ENCODE measurements at places on chromosomes 1 and 21. TPM values are rescaled to one million over a fixed set of nuclear protein-coding genes. Genes with fewer than 3 reads are reported as not detected.

Gene C1orf87
- 4.4 TPM for polyA plus RNA-seq

Gene MSH4
- 0.16 TPM for polyA plus RNA-seq

Gene ZFP69B
- 0.64 TPM for polyA plus RNA-seq

Gene EDN2
- polyA plus RNA-seq = not detected

Gene BSND
- not detected for polyA plus RNA-seq

Gene SH2D5
- polyA plus RNA-seq = 0.15 TPM

Gene LCE3D
- polyA plus RNA-seq = not detected

Gene TOMM20
- polyA plus RNA-seq = 120 TPM

Gene VANGL2
- 8.1 TPM for polyA plus RNA-seq

Gene OR2L13
- 0.04 TPM for polyA plus RNA-seq

Gene AJAP1
- polyA plus RNA-seq = 1.5 TPM

Gene FCRL4
- not detected for polyA plus RNA-seq

Gene CHRNB2
- 0.04 TPM for polyA plus RNA-seq

Gene SYPL2
- 5.1 TPM for polyA plus RNA-seq

Gene PPFIA4
- polyA plus RNA-seq = 0.35 TPM

Gene GOLT1A
- not detected for polyA plus RNA-seq

Gene AGMAT
- polyA plus RNA-seq = 0.08 TPM

Gene FMO5
- polyA plus RNA-seq = 3.0 TPM

Gene MYBPH
- polyA plus RNA-seq = not detected

Gene FOXE3
- polyA plus RNA-seq = not detected

Gene RNU1-4
- not detected for polyA plus RNA-seq

Gene SPRR1B
- not detected for polyA plus RNA-seq

Gene CYP4A22
- 0.08 TPM for polyA plus RNA-seq

Gene LCE1B
- polyA plus RNA-seq = not detected

Gene TCEA3
- polyA plus RNA-seq = 72.5 TPM

Gene PIGR
- 0.04 TPM for polyA plus RNA-seq

Gene PLA2G2D
- polyA plus RNA-seq = 2.1 TPM

Gene TPTE
- polyA plus RNA-seq = 0.16 TPM

Measured in ovary (tissue), 10 donors.